Hematopoietic multipotent progenitor cell (in vitro differentiated cells): ENCODE measurements at places on chromosomes 1 and 21.

- DNase-seq, result no peak
Measured at GRCh38 chr1:167469280-167469965, 48.9 kb downstream of the CD247 start.

GRCh38 chr1:194917769-194918168 is 1690.5 kb downstream of the KCNT2 start:
- DNase-seq, result no peak

DNA sequence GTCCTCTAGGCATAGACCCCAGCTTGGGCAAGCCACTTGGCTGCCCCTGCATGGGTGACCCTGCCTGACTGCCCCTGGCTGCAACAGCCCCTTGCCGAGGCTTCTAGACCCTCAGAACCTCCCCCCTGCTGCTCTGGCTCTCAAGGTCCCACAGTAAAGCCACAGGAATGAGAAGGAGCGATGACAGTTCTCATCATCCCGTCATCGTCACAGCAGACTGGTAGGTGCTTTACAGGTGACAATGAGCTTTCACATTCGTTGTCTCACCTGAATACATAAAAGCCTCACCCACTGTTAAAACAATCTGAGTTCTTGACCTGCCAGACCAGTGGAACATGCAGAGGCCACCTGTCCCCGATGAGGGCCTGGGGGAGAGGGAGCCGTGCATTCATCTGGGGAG is 36.0 kb upstream of the GPR157 start:
- DNase-seq, result no peak

DNA sequence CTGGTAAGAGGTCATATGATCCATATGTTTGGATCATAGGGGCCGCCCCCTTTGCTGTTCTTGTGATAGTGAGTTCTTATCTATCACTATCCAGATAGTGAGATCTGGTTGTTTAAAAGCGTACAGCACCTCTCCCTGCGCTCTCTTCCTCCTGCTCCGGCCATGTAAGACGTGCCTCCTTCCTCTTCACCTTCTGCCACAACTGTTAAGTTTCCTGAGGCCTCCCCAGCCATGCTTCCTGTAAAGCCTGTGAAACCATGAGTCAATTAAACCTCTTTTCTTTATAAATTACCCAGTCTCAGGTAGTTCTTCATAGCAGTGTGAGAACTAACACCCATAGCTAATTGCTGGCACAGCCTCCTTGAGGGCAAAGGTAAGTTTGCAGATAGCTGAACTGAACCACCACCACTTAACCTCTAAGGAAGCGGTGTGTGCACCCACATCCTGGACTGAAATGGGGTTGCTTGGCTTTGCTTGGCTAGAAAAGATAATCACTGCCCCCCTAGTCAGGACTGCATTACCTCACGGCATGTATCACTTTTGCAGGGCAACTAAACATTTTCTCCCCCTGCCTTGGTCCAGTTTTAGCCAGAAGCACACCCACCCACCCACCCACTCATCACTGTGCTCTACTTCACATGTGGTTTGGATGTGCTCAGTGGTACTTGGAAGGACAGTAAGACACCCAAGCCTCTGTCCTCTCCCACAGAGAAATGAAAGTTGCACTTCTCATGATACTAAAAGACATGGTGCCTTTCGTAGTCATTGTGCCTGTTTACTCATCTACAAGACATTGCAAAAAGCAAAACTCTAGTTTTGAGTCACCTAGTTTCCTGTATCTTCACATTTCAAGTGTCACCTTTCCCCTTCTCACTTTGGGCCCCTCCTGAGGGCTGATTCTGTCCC is 23.1 kb upstream of the PTAFR start:
- peak; percentile 9 for DNase-seq

- no peak for DNase-seq
Measured at GRCh38 chr1:25813734-25814471, 5.9 kb upstream of the MTFR1L start.

- DNase-seq, result no peak
Measured at GRCh38 chr1:201761178-201761577, 67.8 kb upstream of the IPO9 start.
